GM04503 (cell line): ENCODE measurements at places on chromosomes 5 and 9.
A peak's percentile ranks its signal among the peaks of the same experiment; 100 is the strongest.

DNA sequence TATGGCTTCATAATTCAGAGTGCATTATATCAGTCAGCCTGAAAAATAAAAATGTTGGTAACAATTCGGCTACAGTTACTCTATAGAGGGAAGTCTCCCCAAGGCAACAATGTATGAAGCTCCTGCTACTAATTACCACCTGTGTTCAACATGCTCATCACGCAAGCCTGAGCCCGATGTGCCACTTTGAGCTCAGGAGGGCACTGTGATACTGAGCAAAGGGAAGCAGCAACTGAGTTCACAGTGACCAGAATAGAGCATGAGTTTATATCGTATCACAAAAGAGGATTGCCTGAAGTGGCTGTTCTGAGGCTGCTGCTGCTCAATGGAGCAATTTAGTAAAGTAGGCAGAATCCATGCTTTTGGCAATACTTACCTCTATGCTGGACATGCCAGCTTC is 202.0 kb upstream of the HAPLN1 start:
- DNase-seq, result no peak

DNA sequence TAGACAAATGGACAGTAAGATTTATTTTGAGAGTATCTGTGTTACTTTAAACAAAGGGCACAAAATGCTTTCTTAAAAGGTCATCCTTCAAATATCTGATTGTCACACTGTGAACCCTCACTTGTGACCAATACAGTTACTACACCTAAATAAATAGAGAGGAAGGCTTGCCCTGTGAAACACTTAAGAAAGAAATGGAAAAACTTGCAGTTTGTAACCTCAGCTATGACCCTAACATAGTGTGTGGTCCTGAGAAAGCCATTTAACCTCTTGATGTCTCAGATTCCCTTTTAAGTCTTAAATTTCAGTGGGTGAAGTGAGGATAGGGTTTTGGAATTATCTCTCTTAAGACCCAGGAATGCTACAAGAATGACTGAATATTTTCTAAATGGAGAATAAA is 126.7 kb upstream of the SLC27A6 start:
- DNase-seq, result no peak

DNA sequence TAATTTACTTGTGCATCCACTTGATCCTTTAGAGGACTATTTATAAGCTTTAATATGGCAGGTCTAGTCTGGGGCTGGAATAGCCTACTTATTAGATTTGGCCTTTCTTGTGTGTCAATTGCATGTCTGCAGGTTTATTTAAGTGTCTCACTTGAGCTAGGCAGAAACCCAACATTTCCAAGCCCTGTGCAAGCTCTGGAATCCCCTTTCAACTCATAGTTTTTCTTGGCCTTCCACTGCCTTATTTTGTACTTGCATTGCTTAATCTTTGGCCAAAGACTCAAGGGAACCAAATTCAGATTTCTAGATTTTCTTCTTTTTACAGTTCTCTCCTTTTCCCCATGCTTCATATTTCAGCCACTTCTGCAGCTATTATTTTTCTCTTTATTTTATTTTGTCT is 102.4 kb upstream of the RFX3 start:
- no peak for DNase-seq

DNA sequence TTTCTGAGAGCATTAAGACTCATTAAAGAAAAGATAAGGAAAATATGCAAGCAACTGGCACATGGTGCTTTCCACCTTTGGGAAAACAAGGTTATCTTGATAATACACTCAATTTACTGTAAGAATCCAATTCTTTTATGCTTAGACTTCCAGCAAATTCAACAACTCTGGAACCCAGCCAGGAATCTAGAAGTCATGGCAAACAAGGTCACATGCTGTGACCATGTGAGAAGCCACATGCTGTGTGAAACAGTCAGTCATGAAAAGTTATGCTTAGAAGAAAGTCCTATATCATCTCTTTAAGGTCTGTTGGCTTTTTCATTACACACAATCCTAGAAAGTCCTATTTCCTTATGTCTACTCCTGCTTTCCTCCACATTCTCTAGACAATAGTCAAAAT is 581.8 kb upstream of the C9orf72 start:
- DNase-seq, result no peak

DNA sequence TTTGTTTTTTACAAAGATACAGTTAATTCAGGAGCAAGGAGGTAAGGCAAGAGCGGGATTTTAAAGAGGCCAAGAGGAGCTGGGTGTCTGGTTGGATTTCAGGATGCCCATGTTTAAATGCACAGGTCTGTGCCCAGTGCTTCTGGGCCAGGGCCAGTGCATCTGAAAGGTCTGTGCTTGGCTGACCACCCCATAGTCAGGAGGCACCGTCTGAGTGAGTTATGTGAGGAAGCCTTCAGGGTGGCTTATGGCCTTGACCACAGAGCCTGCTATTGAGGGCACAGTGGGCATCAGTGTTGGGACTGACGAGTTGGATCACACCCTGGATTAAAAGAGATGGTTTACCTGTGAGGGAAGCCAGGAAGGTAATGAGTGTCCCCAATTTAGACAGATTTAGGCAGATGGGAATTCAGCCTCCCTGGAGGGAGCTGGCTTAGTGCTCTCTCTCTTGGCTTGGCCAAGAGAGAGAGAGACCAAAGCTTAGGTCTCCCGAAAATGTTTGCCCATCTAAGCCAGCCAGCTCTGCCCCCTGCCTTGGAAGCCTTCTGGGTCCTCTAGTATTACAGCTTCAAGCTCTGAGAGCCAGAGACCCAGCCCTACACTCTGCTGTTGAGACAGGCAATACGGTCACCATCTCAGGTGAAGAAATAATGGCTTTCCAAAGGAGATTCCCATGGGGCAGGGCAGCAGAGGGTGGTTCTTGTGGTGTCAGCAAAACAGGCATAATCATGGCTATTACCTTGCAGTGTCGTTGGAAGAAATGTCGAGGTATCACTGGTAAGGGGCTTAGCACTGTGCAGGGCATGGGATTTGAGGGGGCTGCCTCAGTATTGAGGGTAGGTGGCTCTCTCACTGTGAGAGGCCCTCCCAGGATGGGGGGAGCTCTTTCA is 68.6 kb downstream of the RGS3 start:
- DNase-seq, result no peak

DNA sequence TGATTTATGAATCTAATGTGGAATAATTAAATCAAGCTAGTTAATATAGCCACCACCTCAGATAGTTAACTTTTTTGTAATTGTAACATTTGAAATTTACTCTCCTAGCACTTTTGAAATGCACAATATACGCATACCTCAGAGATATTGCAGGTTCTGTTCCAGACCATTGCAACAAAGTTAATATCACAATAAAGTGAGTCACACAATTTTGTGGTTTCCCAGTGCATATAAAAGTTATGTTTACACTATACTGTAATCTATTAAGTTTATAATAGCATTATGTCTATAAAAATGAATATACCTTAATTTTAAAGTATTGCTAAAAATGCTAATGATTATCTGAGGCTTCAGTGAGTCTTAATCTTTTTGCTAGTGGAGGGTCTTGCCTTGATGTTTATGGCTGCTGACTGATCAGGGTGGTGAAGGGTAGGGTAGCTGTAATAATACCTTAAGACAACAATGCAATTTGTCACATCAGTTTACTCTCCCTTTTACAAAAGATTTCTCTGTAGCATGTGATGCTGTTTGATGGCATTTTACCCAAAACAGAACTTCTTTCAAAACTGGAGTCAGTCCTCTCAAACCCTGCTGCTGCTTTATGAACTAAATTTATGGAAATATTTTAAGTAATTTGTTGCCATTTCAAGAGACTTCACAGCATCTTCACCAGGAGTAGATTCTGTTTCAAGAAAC is 235.1 kb upstream of the ADAMTSL1 start:
- DNase-seq, result no peak

GRCh38 chr5:135031813-135032694 is 2.0 kb downstream of the PITX1 start:
- no peak for DNase-seq

GRCh38 chr5:138755084-138755748 is 2.0 kb downstream of the CTNNA1 start:
- no peak for DNase-seq

DNA sequence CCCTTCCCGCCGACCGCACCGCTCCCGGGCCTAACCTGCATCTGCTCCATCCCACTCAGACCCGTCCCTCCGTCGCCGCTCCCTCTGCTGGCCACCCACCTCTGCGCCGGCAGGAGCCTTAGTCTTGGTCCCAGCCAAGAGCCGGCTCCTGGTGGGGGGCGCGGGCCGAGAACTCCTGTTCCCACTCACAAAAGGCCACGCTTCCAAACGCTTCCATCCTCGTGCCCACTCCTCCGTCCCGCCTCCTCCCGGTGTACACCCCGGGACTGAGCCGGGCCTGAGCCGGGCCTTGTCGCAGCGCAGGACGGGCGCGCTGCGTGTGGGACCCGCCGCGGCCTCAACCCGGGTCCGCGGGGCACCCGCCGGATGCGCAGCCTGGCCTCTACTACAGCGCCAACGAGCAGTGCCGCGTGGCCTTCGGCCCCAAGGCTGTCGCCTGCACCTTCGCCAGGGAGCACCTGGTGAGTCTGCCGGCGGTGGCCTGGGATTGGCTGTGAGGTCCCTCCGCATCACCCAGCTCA is 7.5 kb downstream of the ADAMTS13 start:
- no peak for DNase-seq

GRCh38 chr9:71663216-71663615 is 105.1 kb downstream of the CEMIP2 start:
- no peak for DNase-seq

DNA sequence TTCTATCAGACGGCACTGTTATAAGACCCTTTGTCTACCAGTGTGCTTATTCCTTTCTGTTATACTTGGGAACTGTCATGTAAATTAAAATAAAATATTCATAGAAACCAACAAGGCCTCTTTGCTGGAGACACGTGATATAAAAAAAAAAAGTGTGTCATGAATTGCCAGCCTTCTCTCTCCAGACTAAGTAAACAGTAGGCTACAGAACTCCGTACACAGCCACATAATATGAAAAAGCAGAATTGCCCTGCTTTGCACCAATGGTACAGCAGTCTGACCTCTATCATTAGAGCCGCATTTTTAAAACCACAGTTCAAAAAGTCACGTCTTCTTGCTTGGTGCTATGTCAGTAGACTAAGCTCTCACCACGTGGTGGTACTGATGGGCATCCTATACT is 231.3 kb downstream of the SEMA5A start:
- no peak for DNase-seq

DNA sequence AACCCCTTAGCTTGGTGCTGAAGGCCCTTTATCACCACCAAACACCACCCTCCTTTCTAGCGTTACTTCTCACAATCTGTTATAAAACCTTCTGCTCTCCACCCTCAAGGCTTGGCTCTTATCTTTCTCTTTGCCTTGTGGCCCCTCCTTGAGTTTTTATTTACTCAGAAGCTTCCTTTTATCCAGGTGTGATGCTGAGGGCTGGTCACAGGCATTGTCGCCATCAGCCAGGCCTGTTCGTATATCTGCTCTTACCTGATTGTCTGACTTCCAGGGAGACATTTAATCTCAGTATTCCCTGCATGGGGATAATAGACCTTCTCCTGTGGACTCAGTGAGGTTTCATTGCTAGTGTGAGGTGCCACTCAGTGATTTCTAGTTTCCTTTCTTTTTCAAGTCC is 34.2 kb downstream of the MEGF10 start:
- no peak for DNase-seq

GRCh38 chr9:127905788-127906191 is 6.4 kb upstream of the ST6GALNAC6 start:
- DNase-seq, result no peak

GRCh38 chr5:113181853-113182490 is 205.4 kb downstream of the DCP2 start:
- DNase-seq, result no peak

DNA sequence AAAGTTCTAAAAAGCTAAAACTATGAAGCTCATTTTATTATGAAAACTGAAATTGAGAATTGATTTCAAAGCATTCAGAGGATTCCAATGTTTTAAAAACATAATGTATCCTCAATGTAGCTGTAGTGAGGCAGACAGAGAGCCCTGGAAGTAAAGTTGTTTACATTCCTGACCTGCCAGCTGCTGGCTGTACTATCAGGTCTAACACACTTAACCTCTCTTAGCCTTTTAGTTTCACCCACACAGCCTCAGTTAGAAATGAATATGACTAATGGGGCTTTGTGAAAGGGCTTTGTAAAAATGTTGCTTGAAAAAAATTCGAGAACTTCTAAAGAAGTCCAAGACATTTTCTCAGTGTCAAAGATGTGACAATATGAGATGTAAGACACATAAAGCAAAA is 122.6 kb downstream of the FBXL17 start:
- DNase-seq, result peak; percentile 37

DNA sequence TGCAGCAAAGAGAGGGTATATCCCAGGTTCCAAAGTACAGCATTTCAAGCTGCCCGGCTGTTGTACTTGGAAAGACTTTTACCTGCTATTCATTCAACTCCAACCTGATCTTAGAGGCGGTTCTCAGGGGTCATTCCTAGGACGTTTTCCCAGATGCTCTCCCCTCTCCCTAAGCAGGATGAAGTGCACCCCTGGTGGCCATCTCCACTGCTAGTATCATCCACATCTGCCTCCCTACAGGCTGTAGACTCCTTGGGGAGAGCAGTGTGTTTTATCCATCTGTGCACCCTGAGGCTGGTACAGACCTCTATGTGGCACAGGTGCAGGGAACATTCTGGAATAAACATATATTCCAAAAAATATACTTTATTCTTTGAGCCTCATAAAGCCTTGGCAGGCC is 56.8 kb downstream of the PTPN3 start:
- no peak for DNase-seq

DNA sequence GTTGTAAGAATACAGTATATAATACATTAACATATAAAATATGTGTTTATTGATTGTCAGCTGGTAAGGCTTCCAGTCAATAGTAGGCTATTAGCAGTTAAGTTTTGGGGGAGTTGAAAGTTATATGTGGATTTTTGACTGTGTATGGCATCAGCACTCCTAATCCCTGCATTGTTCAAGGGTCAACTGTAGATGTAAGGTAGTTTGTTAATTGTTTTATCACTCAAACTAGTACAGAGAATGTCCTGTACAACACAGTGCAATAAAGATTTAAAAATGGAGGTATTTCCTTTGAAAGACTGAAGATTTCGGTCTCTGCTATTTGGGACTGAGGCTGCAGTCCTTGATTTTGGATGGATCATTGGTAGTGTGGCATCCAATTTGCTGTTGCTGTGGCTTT is 484.4 kb downstream of the KDM4C start:
- DNase-seq, result no peak

GRCh38 chr5:173340984-173341383 is 12.8 kb upstream of the STC2 start:
- DNase-seq, result no peak

DNA sequence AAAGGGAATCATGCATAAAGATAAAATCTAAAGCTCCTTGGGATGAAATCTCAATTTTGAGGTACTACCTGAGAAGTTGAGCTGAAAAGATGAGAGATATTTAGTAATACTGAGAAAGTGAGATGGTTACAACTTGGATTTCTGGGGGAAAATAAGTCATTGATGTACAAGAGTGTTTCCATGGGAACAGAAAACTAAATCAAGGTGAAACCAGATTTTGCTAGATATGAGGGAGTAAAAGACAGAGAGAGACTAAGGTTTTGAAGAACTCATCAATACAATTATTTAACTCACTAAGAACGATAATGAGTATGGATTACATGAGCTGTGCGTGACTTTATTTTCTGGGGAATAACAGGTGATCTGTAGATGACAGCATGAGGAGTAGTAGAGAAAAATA is 10.2 kb upstream of the ST8SIA4 start:
- DNase-seq, result no peak
